ENCODE measurements at places on chromosomes 2 and 18.
A peak's percentile ranks its signal among the peaks of the same experiment; 100 is the strongest.

- DNase-seq = peak; percentile 61
These were observed 965 bp upstream of the ELOA2 start for GRCh38 chr18:47036298-47036874.

- DNase-seq = no peak
These were observed 98.0 kb downstream of the CCDC138 start for GRCh38 chr2:108884619-108885018.

GRCh38 chr2:130755256-130756052, at the start of gene AMER3:
Gene AMER3 (plus strand): TSS chr2:130755540. CDS start chr2:130762073, 6,533 bp downstream.
- no peak for DNase-seq

GRCh38 chr2:21228041-21228895, 104.5 kb downstream of the TDRD15 start:
- no peak for DNase-seq

All from SK-MEL-5 (cell line).